ENCODE measurements at places on chromosomes 16 and 17.
A peak's percentile ranks its signal among the peaks of the same experiment; 100 is the strongest.

- no peak for DNase-seq
Observed at GRCh38 chr17:47700471-47701449, 6.8 kb downstream of the TBKBP1 start.

GRCh38 chr17:3848229-3848835, 2.3 kb upstream of the NCBP3 start:
- DNase-seq = no peak

DNA sequence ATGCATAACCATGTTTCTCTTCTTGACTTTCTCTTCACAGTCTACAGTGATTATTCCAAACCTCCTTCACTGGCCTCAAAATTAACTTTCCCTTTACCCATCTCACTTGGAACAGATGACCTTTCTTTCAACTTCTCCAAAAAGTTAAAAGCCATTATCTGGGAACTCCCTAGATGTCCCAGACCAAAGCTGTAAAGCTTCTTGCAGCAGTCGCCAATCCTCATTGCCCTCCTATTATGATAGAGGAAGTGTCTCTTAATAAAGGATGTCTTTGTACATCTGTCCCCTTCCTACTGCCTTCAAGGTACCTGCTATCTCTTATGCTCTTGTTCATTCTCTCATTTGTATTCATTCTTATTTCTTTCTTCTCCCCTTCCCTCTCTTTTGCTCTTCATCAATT, 127.5 kb downstream of the MRTFB start:
- no peak for DNase-seq

GRCh38 chr16:50238868-50239301, 27.5 kb upstream of the ADCY7 start:
- DNase-seq = no peak

- DNase-seq = no peak
Observed at GRCh38 chr17:79979221-79979741, 56.4 kb downstream of the TBC1D16 start.

GRCh38 chr16:21076186-21076883, 74.3 kb downstream of the DNAH3 start:
- no peak for DNase-seq

GRCh38 chr16:4749700-4750257, 15.4 kb downstream of the DNAAF8 start:
- no peak for DNase-seq

- DNase-seq = peak; percentile 63
Observed at GRCh38 chr17:549177-550040, 165.2 kb downstream of the VPS53 start.

DNA sequence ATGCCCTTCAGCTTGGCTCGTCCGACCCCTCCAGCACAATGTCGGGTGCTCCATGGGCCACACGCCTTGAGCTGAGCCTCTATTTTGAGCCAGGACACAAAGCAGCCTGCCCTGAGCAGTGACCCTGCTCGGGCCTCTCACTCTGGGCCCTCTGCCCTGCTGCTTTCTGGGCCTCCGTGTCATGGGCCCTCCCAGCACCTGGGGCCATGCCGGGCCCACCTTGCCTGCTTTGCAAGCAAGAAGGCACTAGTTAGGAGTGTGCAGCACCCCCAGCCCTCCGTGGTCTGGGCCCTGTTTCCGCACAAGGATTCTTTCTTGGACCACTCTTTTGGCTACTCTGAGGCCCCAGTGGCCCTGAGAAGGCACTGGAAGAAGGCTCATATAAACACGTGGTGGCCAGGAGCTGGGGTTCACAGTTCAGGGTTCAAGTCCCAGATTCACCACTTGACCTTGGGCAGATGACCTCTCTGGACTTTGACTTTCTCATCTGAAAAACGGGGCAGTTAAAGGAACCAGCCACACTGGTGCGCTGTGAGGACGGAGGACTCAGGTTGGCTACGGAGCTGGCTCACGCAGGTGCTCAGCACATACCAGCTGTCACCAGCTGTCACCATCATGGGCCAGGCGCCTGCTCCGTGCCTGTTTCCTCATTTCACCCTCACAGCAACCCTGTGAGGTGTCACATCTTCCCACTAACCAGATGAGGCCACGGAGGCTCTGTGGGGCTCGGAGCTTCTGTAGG, 166.0 kb upstream of the GSE1 start:
- no peak for DNase-seq

DNA sequence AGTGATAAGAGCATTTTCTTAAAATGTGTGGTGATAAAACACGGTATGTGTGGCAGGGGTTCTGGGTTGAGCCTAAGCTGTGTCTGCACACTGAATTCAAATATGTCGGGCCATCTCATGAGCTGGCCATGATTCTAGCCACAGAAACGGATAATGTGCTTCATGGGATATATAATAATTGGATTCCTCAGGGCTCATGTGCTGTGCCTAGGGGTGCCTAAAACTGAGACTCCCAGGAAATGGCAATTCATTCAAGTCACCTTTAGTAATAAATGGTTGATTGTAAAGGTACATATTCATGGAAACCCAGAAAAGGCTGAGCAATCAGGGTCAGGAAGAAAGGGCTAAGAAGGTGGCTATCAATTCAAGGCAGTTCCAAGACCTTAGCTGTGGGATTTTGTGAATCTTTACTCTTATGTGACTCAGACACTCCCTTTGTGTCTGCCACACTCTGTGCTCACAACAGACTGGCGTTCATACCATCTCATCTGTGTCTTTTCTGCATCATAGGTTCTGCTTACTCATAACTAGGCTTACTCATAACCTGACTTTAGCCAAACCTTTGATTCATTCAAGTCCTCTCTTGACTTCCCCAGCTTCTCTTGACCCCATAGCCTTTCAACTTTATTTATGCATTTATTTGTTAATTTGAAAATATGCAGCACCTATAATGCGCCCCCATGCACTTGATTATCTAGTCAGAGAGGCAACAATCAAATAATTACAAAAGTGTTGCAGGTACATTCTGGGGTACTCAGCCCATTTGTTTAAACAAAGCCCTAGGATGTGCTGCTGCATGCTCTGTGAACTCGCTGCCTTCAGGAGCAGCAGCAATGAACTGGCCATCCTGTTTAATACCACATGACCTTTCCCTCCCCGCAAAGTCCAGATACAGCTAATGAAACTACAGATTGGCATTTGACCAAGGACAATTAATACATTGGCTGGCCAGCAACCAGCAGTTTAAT, 28.4 kb upstream of the MED13 start:
- peak; percentile 75 for DNase-seq

DNA sequence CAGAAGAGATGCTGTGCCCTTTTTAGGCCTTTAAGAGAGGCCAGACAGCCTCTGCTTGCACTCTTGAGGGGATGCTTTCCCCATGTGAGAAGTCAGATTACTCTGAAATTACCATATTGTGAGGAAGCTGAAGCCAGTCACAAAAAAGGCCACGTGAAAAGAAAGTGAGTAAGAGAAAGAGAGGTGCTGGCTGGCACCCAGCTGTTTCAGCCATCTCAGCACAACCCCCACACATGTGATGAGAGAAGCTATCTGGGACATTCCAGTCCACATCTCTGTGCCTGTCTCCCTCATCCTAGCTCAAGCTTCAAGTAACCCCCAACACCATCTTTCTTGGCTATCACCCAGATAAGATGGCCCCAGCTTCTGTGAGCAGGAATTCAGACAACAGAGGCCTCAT, 131.4 kb downstream of the HS3ST2 start:
- DNase-seq = peak; percentile 5

DNA sequence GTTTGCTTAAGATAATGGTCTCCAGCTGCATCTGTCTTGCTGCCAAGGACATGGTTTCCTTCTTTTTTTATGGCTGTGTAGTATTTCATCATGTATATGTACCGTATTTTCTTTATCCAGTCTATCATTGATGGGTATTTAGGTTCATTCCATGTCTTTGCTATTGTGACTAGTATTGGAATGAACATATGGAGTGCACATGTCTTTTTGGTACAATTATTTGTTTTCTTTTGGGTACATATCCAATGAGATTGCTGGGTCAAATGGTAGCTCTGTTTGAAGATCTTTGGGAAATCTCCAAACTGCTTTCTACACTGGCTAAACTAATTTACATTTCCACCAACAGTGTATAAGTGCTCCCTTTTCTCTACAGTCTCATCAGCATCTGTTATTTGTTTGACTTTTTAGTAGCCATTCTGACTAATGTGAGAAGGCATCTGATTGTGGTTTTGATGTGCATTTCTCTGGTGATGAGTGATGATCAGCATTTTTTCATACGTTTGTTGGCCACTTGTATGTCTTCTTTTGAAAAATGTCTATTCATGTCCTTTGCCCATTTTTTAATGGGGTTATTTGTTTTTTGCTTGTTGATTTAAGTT, 66.2 kb downstream of the TNFRSF13B start:
- peak; percentile 93 for DNase-seq

GRCh38 chr16:82954224-82954929, 327.6 kb downstream of the CDH13 start:
- peak; percentile 69 for DNase-seq

GRCh38 chr16:51095084-51095881, 55.8 kb downstream of the SALL1 start:
- no peak for DNase-seq

All from choroid plexus epithelial cell (primary cell).